ENCODE measurements at places on chromosomes 3 and 15. TPM values are rescaled to one million over a fixed set of nuclear protein-coding genes. Genes with fewer than 3 reads are reported as not detected.

Gene INSYN1
- total RNA-seq: 24.1 TPM

Gene NR2E3
- not detected for total RNA-seq

Gene SLC22A13
- total RNA-seq: under 0.01 TPM

Gene STAB1
- 5.9 TPM for total RNA-seq

Gene IGSF11
- 8.9 TPM for total RNA-seq

Gene C2CD4B
- 1.2 TPM for total RNA-seq

Gene FSTL1
- total RNA-seq: 55.1 TPM

Gene SPINK8
- not detected for total RNA-seq

Gene SRGAP3
- total RNA-seq: 74.3 TPM

Gene AQP9
- total RNA-seq: 0.25 TPM

Gene TRIM42
- total RNA-seq: not detected

Gene RNU5B-1
- total RNA-seq: under 0.01 TPM

Gene CPNE4
- 7.9 TPM for total RNA-seq

Gene C3orf52
- total RNA-seq: 0.25 TPM

Gene SI
- not detected for total RNA-seq

Gene IGSF10
- total RNA-seq: 0.74 TPM

Gene ADAMTS7
- 10.6 TPM for total RNA-seq

Gene TNFSF10
- total RNA-seq: 2.7 TPM

Gene SECISBP2L
- total RNA-seq: 85.6 TPM

Gene ATP1B3
- 34.9 TPM for total RNA-seq

Gene ETV5
- total RNA-seq: 28.8 TPM

Gene OXSR1
- 36.4 TPM for total RNA-seq

Gene IL5RA
- 0.49 TPM for total RNA-seq

Gene CCR2
- total RNA-seq: 0.25 TPM

Gene SUCLG2
- total RNA-seq: 7.4 TPM

Gene SEMA3F
- 8.9 TPM for total RNA-seq

Gene KLF15
- 1.7 TPM for total RNA-seq

Gene SPESP1
- total RNA-seq: 0.25 TPM

Gene PLA1A
- total RNA-seq: under 0.01 TPM

Gene UROC1
- not detected for total RNA-seq

Gene CELSR3
- 36.6 TPM for total RNA-seq

Gene CSPG5
- total RNA-seq: 111 TPM

Gene RASGRP1
- 12.5 TPM for total RNA-seq

Gene RYR3
- total RNA-seq: 12.5 TPM

Gene GP9
- total RNA-seq: 0.25 TPM

Gene CAPN3
- total RNA-seq: 0.49 TPM

Gene GOLGA6L4
- 2.7 TPM for total RNA-seq

Gene FGF12
- 103 TPM for total RNA-seq

Gene ZPLD1
- under 0.01 TPM for total RNA-seq

Gene ERICH6
- 0.25 TPM for total RNA-seq

Gene UBE2E2
- 81.9 TPM for total RNA-seq

Gene ROBO2
- 253 TPM for total RNA-seq

Gene POC1A
- 2.5 TPM for total RNA-seq

Gene AGBL1
- total RNA-seq: 0.98 TPM

Gene SPSB4
- 7.6 TPM for total RNA-seq

Gene CCK
- total RNA-seq: 24.3 TPM

Gene TEX9
- 20.4 TPM for total RNA-seq

Gene SNTN
- total RNA-seq: not detected

Gene FAM3D
- not detected for total RNA-seq

Gene DNASE1L3
- total RNA-seq: 0.74 TPM

All from temporal lobe (tissue), 4 donors.